ENCODE measurements at places on chromosomes 13 and 19. TPM values are rescaled to one million over a fixed set of nuclear protein-coding genes. Genes with fewer than 3 reads are reported as not detected.

DNA sequence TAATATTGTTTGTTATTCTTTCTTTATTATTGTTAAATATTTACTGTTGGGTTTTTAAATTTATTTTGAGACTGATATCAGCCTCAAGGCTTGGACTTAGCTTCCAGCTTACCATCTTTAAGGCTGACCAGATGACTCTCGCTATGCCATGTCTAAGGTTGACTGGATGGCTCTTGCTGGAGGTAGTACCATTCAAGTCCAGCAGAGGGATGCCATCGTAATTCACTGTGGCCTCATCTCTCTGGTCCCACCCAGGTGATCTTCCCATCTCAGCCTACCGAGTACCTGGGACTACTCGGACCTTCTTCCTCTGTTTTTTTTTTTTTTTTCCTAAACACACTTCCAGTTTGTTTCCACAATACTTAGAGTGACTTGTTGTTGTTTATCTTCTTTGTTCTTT lies 41.7 kb upstream of the ZNF91 start:
- peak; percentile 64 for DNase-seq

DNA sequence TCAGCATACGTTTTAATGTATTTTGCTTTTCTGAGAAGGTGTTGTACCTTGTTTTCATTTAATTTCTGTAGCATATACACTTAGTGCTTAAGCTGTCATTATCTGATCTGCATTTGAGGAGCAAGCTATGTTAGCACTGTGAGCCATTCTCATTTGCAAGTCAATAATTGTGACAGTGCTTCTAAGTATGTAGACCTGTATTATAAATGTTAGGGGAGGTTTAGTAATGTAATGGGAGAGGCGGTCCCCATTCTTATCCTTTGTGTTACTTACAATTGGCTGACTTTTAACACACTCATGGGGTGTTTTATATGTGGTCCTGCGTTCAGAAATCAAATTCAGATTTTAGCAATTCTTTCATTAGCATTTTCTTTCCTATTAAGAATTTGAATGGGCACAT lies 90.2 kb downstream of the GPC6 start:
- DNase-seq, result no peak

- peak; percentile 58 for DNase-seq
Measured at GRCh38 chr19:46821512-46822409, 28.9 kb downstream of the AP2S1 start.

- DNase-seq, result peak; percentile 61
Measured at GRCh38 chr13:21347753-21348318, 111.3 kb downstream of the ZDHHC20 start.

CPT1C gene
- total RNA-seq, result 41.4 TPM

CLDND2 gene
- 2.0 TPM for total RNA-seq

DNA sequence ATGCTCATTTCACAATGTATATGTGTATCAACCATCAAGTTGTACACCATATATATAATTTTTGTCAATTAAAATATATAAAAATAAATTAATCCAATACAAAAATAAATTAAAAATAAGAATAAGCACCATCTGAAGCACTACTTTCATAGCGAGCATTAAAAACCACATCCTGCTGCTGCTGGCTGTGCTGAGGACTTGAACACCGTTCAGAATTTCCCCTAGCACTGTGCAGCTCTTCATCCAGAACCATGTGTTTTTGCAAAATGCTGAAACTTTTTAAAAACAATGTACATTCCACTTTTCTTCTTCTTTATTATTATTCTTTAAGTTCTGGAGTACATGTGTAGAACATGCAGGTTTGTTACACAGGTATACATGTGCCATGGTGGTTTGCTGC lies 40.0 kb upstream of the FOXO1 start:
- DNase-seq, result no peak

GRCh38 chr19:9219489-9219888 lies at the start of gene OR7D4:
Gene OR7D4 (minus strand): TSS chr19:9219589. CDS start chr19:9214837, 4,752 bp downstream.
- DNase-seq, result no peak

GRCh38 chr13:40639221-40639681 lies 27.2 kb downstream of the FOXO1 start:
- DNase-seq, result no peak

TMEM238 gene
- total RNA-seq, result 3.5 TPM

GRCh38 chr19:17209126-17210036 lies 5.8 kb upstream of the USE1 start:
- DNase-seq, result peak; percentile 100

GRCh38 chr13:70088926-70089325 lies 18.7 kb upstream of the ATXN8OS start:
- DNase-seq, result no peak

ANGPTL8 gene
- total RNA-seq, result not detected

GRCh38 chr13:51000571-51001260 lies 91.1 kb downstream of the RNASEH2B start:
- no peak for DNase-seq

DNA sequence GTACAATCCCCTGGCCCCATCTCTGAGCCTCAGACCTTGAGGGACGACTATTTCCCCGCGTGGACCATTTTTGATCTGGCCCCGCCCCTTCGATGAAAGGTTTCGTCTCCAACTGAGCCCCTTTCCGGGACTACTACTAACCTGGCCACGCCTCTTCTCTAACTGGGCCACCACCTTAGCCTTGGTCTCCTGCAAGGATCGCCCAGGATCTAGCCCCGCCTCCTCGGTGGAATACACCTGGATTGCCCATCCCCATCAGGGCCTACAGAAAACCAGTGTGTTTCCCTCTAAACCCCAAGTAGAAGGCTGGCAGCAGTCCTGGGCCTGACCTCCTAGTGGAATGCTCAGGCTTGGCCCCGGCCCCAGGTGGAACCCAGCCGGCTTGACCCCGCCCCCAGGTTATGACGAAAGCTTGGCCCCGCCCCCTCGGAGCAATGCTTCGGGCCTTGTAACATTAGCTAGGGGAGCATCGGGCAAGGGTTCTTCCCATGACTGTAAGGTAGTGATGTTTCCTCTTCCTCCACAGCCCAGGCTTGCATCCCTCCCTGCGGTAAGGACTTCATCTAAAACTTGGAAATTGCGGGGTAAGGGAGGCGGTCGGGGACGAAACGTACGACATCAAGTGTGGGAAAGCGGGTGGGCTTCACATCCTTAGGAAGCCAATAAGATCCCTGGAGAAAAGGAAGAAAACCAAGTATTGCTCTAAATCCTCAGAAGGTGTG lies 9.1 kb downstream of the SPACA6 start:
- DNase-seq, result peak; percentile 98

MAB21L1 gene
- 0.11 TPM for total RNA-seq

DNA sequence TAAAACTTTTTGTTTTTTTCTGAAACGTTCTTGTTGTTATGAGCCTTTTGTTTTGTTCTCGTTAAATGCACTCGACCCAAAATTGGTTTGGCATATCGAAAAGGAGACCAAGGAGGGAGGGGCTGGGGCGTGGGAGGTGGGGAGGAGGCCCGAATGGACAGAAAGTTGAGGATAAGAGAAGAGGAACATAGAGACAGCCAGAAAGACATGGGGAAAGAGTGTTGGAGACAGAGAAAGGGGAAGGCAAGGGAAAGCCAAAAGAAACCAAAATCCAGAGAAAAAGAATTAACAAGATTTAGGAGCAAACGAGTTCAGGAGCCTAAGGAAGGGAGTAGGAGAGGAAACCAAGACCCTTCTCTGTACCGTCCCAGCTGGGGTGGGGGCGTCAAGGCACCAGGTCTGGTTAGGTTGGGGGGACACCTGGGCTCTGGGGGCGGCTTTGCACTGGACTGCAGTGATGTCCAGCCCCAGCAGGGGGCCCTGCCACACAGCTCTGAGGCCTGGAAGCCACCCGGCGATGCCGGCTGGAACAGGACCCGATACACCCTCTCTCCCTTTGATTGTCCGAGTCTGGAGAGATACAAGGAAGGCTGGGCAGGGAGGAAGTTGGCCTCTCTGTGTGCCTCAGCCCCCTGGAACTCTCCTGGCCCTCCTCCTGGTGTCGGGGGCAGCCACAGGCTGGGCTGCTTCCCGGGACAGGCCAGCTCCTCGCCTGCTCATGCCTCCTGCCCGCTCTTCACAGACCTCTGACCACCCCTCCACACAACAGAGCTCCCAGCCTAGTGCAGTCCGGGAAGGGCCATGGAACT lies 11.6 kb upstream of the ASF1B start:
- peak; percentile 76 for DNase-seq

DNA sequence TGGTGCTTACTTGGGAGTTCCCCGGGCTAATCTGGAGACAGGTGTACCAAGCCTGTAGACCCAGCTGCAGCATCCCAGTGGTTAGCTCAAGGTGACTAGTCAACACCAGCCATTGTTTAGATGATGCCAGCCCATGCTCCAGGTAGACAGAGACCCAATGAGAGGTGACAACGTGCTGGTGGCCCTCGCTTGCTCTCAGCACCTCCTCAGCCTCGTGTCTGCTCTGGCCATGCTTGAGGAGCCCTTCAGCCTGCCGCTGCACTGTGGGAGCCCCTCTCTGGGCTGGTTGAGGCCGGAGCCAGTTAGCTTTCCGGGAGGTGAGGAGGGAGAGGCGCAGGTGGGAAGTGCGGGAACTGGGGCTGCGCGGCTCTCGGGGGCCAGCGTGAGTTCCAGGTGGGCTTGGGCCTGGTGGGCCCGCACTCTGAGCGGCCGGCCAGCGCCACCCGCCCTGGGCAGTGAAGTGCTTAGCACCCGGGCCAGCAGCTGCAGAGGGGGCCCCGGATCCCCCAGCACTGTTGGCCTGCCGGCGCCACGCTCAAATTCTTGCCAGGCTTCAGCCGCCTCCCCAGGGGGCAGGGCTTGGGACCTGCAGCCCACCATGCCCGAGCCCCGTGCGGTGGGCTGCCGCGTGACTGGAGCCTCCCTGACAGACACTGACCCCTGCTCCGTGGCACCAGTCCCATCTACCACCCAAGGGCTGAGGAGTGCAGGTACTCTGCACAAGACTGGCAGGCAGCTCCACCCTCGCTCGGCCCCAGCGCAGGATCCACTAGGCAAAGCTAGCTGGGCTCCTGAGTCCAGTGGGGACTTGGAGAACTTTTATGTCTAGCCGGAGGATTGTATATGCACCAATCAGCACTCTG lies 85.9 kb upstream of the VSTM2B start:
- no peak for DNase-seq

- DNase-seq, result no peak
Measured at GRCh38 chr13:110431425-110432294, 124.6 kb downstream of the COL4A2 start.

IL11 gene
- 1.7 TPM for total RNA-seq

DNA sequence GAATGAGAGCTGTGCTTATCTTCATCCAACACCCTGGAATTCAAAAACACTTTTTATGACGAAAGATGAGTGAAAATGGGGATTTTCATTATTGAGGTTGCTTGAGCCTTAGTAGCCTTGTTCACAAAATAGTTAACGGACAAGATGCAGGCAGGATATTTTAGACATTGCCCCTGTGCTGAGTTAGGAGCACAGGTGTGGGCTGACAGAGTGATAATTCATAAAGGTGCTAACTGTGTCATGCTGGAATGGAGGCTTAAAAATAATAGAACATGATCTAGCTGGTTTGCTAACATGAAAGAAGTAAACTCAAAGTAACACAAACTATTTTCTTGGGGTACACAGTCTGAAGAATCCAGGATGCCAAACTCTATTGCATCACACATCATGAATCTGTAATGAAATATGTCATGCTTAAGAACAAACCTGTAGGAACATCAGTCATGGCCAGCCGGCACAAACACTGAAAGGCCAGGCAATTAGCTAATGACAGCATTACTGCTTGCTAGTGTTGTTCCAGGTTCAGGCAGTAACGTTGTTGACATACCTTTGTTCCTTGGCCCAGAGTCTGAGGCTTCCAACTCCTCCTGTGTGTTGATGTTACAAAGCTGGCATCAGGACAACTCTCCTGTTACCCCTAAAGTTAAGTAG lies 55.3 kb downstream of the FRY start:
- DNase-seq, result no peak

GRCh38 chr13:42247883-42248282 lies 24.1 kb upstream of the AKAP11 start:
- DNase-seq, result no peak

All from endodermal cell (in vitro differentiated cells).